ENCODE measurements at places on chromosomes 3 and 15.

- H3K4me3 ChIP-seq: no peak overlapping the region
- peaks cover 3% of the 10 kb centered on the region for H3K27me3 ChIP-seq
Measured at GRCh38 chr15:92205255-92205739, 188.4 kb upstream of the ST8SIA2 start.

GRCh38 chr3:18507333-18507732 lies 82.2 kb upstream of the SATB1 start:
- peaks cover 28% of the 10 kb centered on the region for H3K36me3 ChIP-seq
- peaks cover 15% of the 10 kb centered on the region for H3K4me1 ChIP-seq
- H3K27ac ChIP-seq: no peak overlapping the region
- no peaks in the 10 kb centered on the region for H3K27me3 ChIP-seq
- no peak for DNase-seq

- no peak overlapping the region for H3K4me3 ChIP-seq
- H3K4me1 ChIP-seq: peaks cover 14% of the 10 kb centered on the region
- H3K36me3 ChIP-seq: peaks cover 25% of the 10 kb centered on the region
- no peaks in the 10 kb centered on the region for H3K27me3 ChIP-seq
- DNase-seq: no peak
- no peak overlapping the region for H3K27ac ChIP-seq
Measured at GRCh38 chr3:184171562-184171961, 3.1 kb upstream of the AP2M1 start.

- no peak for DNase-seq
- H3K36me3 ChIP-seq: peaks cover 37% of the 10 kb centered on the region
- no peak overlapping the region for H3K27ac ChIP-seq
- H3K4me3 ChIP-seq: no peak overlapping the region
- H3K4me1 ChIP-seq: peaks cover 17% of the 10 kb centered on the region
- H3K27me3 ChIP-seq: no peaks in the 10 kb centered on the region
Measured at GRCh38 chr3:125340121-125340520, 35.0 kb downstream of the ZNF148 start.

- H3K27me3 ChIP-seq: peaks cover 5% of the 10 kb centered on the region
- peaks cover 23% of the 10 kb centered on the region for H3K4me1 ChIP-seq
- no peaks in the 10 kb centered on the region for H3K36me3 ChIP-seq
- DNase-seq: no peak
Measured at GRCh38 chr3:12428126-12428525, 56.2 kb upstream of the TSEN2 start.

GRCh38 chr3:474828-475227 lies 278.3 kb downstream of the CHL1 start:
- no peaks in the 10 kb centered on the region for H3K36me3 ChIP-seq
- H3K27ac ChIP-seq: no peak overlapping the region
- no peaks in the 10 kb centered on the region for H3K27me3 ChIP-seq
- H3K4me3 ChIP-seq: no peak overlapping the region
- DNase-seq: no peak
- no peaks in the 10 kb centered on the region for H3K4me1 ChIP-seq

Measured in T-helper 2 cell treated with Interferon-gamma antibody and Interleukin-4, amounts not matched to agents 5 μg/mL and 100 μg/mL, for 36 hours (primary cell).